ENCODE measurements at places on chromosomes 1 and 21. TPM values are rescaled to one million over a fixed set of nuclear protein-coding genes. Genes with fewer than 3 reads are reported as not detected.

DNA sequence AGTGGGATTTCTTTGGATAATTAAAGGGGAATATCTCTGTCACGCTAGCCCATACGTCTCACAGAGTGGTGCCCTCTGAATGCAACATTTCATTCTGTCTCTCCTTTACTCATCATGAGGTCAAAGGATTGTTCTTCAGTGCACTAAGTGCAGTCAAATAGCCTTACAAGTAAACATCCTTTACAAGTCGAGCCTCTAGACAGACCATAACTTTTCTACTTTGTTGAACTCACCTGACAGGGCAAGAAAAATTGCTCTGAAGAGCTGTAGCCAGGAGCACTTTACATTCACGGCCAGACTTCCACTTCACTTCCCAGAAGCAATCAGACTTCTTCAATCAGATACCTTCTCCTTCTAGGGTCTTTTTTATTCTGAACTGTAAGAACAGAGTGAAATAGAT lies 768.0 kb upstream of the TMPRSS15 start:
- H3K4me1 ChIP-seq: no peaks in the 10 kb centered on the region
- H3K4me3 ChIP-seq: no peak overlapping the region
- no peak overlapping the region for H3K27ac ChIP-seq
- H3K36me3 ChIP-seq: no peaks in the 10 kb centered on the region
- no peaks in the 10 kb centered on the region for H3K27me3 ChIP-seq
- no peak for DNase-seq

Gene GLUL
- 12.7 TPM for total RNA-seq

- peaks cover 6% of the 10 kb centered on the region for H3K36me3 ChIP-seq
- H3K4me3 ChIP-seq: no peak overlapping the region
- H3K4me1 ChIP-seq: no peaks in the 10 kb centered on the region
- H3K27me3 ChIP-seq: no peaks in the 10 kb centered on the region
- no peak for DNase-seq
- no peak overlapping the region for H3K27ac ChIP-seq
Measured at GRCh38 chr1:1531947-1532346, 8.5 kb downstream of the TMEM240 start.

DNA sequence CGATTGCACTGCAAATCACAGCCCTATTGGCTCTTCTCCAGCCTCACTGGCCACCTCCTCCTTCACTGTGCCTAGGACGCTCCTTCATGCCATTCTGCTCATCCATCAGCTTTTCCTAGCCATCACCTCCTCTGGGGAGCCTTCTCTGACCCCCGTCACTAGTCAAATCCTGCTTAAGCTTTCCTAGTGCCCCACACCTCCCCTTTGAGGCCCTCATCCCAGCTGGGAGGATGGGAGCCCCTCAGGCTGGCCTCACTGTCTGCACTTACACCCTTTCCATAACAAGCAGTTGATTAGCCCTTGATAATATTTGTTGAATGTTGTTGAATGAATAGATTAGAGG lies 50.7 kb downstream of the KLHDC7A start:
- no peaks in the 10 kb centered on the region for H3K4me1 ChIP-seq
- H3K27ac ChIP-seq: no peak overlapping the region
- no peak overlapping the region for H3K4me3 ChIP-seq

DNA sequence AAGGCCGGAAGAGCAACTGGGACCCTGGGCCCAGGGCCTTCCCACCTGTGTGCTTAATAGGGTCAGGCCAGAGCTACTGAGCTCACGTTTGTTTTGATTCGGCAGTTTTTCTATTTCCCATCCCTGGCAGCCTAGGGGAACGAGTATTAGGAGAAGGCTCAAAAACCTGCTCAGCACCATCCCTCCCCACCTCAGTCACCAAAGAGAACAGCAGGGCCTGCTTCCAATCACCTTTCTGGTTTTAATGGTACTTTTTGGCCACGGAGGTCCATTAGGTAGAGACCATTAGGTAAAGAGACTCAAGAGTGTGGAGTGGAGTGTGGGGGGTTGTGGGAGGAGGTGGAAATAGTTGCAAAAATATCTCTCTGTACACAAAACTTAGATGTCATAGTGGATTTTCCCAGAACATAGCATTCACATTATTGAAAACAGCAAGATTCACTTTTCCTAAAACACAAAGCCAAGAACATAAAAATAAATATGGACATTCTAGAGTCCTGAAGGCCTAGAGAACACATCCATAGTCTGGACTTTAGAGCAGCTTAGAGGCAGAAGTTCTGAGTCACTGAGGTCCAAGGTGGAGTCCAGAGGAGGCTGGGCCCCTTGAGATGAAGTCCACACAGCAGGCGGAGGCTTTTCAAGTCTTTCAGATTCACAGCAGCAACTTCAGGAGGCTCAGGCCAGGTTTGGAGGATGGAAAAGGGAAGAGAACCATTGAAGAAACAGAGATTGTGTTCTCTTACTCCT lies 19.5 kb downstream of the NUAK2 start:
- no peaks in the 10 kb centered on the region for H3K27me3 ChIP-seq
- DNase-seq: no peak
- H3K27ac ChIP-seq: peak overlapping the region; percentile 63

DNA sequence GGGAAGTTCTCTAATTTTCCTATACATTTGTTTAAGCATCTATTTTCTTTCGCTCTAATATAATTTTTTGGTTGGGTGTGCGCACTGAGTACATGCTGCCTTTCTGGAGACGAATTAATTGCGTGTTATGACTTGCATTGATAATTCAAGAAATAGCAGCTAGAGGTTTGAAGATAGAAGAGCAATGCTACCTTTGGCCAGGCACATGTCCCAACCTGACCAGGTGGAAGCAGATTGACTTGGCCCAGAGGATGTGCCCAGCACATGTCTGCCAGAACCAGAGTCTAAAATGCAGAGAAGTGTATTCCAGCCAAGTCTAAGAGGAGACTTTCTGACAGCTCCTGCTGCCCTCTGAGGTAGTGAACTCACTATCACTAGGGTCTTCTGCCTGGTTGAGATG lies 114.3 kb downstream of the SLC35F3 start:
- H3K4me1 ChIP-seq: no peaks in the 10 kb centered on the region
- H3K27me3 ChIP-seq: peaks cover 13% of the 10 kb centered on the region
- no peak overlapping the region for H3K4me3 ChIP-seq
- DNase-seq: no peak
- H3K36me3 ChIP-seq: no peaks in the 10 kb centered on the region
- H3K27ac ChIP-seq: no peak overlapping the region

GRCh38 chr1:227734856-227735538 lies at the start of the genes JMJD4 and SNAP47:
Gene JMJD4 (minus strand): TSS chr1:227735302. CDS start chr1:227735273, 29 bp downstream.
Gene SNAP47 (plus strand): TSS chr1:227735435. CDS start chr1:227747737, 12,302 bp downstream.
- H3K4me3 ChIP-seq: peak within 1 kb of the TSS; percentile 91
- H3K4me1 ChIP-seq: peaks cover 36% of the 10 kb centered on the region
- peak; percentile 94 for DNase-seq
- H3K27ac ChIP-seq: peak within 1 kb of the TSS; percentile 94
- H3K36me3 ChIP-seq: no peaks in the 10 kb centered on the region

DNA sequence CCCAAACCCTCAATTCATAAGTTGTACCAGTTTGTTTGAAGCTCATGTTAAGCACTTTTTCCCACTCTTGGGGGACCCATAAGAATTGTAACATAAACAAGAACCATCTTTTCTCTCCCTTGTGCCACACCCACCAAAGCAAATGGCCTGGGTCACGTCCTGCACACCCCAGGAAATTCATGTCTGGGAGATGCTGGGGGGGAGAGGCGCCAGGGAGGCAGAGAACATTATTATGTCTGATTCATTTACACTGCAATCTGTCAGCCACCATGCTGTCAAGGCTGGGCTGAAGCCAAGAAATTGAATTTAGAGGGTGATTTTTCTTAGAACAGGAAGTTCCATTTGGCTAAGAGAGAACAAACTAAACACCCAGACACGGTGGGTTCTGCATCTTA lies 37.2 kb upstream of the IPO9 start:
- no peak for DNase-seq
- H3K4me3 ChIP-seq: no peak overlapping the region
- no peak overlapping the region for H3K27ac ChIP-seq

Gene NBPF11
- 30.4 TPM for total RNA-seq

DNA sequence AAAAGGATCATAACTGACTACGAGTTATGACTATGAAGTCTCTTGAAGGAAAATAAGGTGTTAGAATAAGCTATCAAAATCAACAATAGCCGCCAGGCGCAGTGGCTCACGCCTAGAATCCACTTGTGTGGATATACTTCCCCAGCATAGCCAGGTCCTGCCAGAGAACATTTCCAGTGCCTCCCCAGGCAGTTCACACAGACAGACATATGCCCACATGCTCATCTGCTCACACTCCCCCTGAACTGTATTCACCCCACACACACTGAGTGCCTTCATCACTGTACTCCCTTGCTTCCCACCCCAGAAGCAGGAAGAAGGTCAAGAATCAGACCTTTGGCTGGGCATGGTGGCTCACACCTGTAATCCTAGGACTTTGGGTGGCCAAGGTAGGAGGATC lies 6.5 kb downstream of the RERE start:
- H3K4me3 ChIP-seq: no peak overlapping the region
- peaks cover 2% of the 10 kb centered on the region for H3K36me3 ChIP-seq
- H3K27me3 ChIP-seq: no peaks in the 10 kb centered on the region
- DNase-seq: no peak
- no peak overlapping the region for H3K27ac ChIP-seq

GRCh38 chr1:112522621-112523020 lies 13.9 kb downstream of the WNT2B start:
- no peak for DNase-seq
- H3K27me3 ChIP-seq: no peaks in the 10 kb centered on the region
- no peaks in the 10 kb centered on the region for H3K4me1 ChIP-seq
- no peak overlapping the region for H3K4me3 ChIP-seq
- no peak overlapping the region for H3K27ac ChIP-seq

DNA sequence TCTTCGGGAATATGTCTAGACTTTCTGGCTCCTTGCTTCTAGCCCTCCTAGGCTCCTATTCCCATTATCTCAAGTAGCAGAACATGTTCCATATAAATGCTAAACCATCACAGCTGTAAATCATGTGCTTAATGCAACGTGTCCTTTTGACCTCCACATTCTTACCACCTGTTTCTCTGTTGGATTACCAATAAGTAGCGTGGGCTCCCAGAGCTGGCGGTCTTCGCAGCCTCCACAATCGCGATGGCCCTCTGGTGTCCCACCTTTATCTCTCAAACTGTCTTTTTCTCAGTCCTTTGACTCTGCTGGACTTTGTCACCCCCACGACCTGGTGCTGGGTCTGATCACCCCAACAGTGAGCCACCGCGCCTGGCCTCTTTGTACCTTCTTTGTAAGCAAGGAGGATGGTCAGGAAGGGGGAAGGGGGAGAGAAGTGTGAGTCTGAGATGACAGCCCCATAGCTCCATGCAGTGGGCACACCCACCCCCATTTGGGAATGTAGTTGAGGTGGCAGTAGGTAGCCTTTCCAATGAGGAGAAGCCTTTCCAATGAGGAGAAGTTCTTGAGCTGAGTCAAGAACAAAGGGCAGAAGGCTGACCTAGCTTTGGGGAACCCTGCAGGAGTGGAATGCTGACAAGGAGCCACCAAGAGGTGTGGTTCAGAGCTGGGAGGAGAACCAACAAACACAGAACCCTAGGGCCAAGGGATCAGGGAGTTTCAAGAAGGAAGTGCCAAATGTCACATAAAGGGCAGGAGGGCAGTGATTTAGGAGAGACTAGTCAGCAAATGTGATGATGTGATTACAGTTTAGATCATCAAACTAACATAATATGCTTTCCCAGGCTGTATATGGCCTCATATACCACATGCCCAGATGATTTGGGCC lies 14.2 kb downstream of the TRAF5 start:
- no peak overlapping the region for H3K4me3 ChIP-seq
- H3K36me3 ChIP-seq: peaks cover 17% of the 10 kb centered on the region
- peak overlapping the region; percentile 60 for H3K27ac ChIP-seq
- no peaks in the 10 kb centered on the region for H3K27me3 ChIP-seq

GRCh38 chr1:31401241-31401640 lies 11.8 kb upstream of the SERINC2 start:
- DNase-seq: no peak
- no peak overlapping the region for H3K27ac ChIP-seq
- no peaks in the 10 kb centered on the region for H3K36me3 ChIP-seq
- H3K4me3 ChIP-seq: no peak overlapping the region

DNA sequence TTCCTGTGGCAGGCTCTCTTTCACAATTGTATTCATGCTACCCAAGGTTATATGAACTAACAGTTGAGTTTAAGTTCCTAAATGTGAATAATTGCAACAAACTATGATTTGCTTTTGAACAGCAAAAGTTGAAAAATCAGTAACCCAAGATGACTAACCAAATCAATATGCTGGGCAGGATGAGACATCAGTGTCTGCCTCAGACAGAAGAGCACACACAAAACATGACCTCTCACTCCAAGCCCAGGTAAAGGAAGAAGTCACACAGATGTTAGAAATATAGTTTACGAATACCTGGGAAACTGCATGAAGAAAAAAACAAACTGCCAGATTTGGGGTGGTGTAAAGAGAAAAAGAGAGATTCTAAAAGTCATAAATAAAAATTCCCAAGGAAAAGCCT lies 3.5 kb downstream of the OR2L13 start:
- DNase-seq: no peak
- H3K4me3 ChIP-seq: no peak overlapping the region
- H3K4me1 ChIP-seq: no peaks in the 10 kb centered on the region
- no peak overlapping the region for H3K27ac ChIP-seq

- DNase-seq: no peak
- H3K4me3 ChIP-seq: no peak overlapping the region
- peaks cover 52% of the 10 kb centered on the region for H3K27me3 ChIP-seq
- H3K27ac ChIP-seq: no peak overlapping the region
- H3K4me1 ChIP-seq: peaks cover 3% of the 10 kb centered on the region
Measured at GRCh38 chr1:30807318-30808066, 49.9 kb upstream of the LAPTM5 start.

DNA sequence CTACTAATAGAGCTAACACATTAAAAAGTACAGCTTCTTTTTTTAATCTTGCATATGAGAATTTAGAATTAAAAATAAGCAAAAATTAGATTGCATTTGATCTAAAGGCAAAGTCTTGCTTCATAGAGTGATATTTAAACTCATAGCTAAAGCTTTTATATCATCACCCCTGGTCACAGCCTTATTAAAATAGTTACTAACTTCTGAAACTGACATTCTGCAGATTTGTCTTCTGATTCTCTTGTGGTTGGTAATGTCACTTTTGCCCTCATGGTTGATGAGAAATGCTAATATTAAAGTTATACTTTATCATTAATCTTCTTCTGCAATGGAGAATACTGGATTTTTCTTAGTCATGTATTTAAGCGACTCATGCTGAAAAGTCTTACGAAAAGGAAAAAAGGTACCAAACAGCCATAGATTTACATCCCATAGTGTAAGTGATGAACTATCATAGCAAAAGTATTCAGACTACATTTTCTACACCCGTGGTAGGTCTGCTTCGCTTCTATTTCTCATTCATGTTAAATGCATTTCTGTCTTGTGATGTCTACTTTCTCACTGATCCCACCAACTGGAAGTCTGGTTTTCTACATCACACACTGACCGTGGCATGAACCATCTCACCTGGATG lies 330.5 kb upstream of the B3GALT2 start:
- no peak overlapping the region for H3K4me3 ChIP-seq
- H3K27ac ChIP-seq: no peak overlapping the region
- no peaks in the 10 kb centered on the region for H3K36me3 ChIP-seq
- H3K4me1 ChIP-seq: no peaks in the 10 kb centered on the region
- no peak for DNase-seq

DNA sequence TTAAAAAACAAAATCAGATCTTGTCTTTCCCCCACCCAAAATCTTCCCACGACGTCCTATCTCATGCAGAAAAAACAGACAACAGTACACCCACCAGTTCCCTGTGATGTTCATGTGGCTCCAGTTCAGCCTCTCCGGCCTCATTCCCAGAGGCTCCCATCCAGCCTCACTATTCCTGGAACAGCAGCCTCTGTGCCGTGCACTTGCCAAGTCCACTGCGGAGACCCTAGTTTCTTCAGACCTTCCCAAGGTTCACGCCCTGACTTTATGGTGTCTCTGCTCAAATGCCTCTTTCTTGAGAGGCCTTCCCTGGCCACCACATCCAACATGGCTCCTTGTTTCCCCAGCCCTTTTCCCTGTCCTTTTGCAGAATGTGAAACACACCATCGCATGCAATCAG lies 106.3 kb upstream of the BACE2 start:
- H3K4me3 ChIP-seq: no peak overlapping the region
- H3K27me3 ChIP-seq: peaks cover 38% of the 10 kb centered on the region
- no peak for DNase-seq
- H3K27ac ChIP-seq: no peak overlapping the region
